ENCODE measurements at places on chromosomes 12 and 14. TPM values are rescaled to one million over a fixed set of nuclear protein-coding genes. Genes with fewer than 3 reads are reported as not detected.

Gene TTC7B
- 6.5 TPM for total RNA-seq

Gene BIN2
- 33.8 TPM for total RNA-seq

Gene EPYC
- total RNA-seq: not detected

Gene PLEKHG7
- not detected for total RNA-seq

Gene P2RX2
- total RNA-seq: not detected

Gene ZBTB42
- total RNA-seq: 1.6 TPM

Gene KRT72
- 2.3 TPM for total RNA-seq

Gene ISM2
- total RNA-seq: not detected

Gene HOXC6
- not detected for total RNA-seq

Gene GDF3
- not detected for total RNA-seq

Gene C12orf50
- total RNA-seq: 0.07 TPM
